Stimulated activated CD8-positive, alpha-beta memory T cell treated with anti-CD3 and anti-CD28 coated beads, Interleukin-15, amount 100 ng/mL, for 24 hours (primary cell): ENCODE measurements at places on chromosomes 7 and 10.
A peak's percentile ranks its signal among the peaks of the same experiment; 100 is the strongest.

DNA sequence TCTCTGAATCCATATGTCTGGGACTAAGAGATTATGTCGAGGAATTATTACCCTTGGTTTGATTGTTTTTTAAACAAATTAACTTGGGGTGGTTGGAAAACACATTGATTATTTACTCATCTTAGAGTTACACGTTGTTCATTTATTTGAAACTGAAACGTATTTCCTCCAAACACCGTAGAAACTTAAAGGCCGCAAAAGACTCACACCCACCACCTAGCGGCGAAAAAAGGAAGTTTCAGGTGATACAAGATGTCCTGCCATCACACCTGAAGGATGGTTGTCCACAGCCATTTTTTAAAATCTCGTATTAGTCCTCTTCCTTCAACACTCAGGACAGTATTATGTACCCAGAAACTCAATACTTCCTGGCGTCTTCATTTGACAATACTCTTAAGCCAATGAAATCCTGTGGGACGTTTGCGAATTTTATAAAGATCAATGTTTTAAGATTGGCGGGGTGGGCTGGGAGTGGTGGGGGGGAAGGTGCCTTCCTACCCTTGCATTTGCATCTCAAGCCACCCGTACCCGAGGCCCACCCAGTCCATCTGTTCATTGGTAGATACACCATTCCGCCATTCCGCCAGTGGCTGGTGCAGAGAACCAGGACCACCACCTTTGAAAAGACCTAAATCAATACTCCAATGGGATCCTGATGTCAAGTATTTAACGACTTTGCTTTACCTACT lies 1.4 kb upstream of the LCOR start:
- DNase-seq = peak; percentile 30

- no peak for DNase-seq
Measured at GRCh38 chr7:90242369-90243168, 2.4 kb upstream of the CFAP69 start.

- DNase-seq = no peak
Measured at GRCh38 chr10:104449391-104449790, 95.8 kb downstream of the CFAP58 start.

DNA sequence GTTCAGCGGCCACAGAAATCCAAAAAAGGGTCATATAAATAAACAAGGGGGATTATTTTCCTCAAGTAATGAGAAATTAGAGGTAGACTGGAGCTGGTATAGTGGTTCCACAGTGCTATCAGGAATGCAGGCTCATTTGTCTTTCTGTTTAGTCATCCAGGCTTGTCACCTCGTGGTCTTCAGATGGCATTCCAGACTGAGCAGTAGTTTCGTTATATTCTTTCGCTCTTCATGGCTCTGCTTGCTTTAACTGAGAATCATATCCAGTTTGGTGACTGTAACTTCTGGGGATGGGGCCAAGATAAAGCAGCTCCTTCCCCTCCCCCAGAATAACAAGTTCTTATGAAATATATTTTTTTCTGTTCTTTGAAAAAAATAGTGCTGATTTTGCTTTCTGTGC lies 9.5 kb downstream of the ANKIB1 start:
- DNase-seq = no peak

DNA sequence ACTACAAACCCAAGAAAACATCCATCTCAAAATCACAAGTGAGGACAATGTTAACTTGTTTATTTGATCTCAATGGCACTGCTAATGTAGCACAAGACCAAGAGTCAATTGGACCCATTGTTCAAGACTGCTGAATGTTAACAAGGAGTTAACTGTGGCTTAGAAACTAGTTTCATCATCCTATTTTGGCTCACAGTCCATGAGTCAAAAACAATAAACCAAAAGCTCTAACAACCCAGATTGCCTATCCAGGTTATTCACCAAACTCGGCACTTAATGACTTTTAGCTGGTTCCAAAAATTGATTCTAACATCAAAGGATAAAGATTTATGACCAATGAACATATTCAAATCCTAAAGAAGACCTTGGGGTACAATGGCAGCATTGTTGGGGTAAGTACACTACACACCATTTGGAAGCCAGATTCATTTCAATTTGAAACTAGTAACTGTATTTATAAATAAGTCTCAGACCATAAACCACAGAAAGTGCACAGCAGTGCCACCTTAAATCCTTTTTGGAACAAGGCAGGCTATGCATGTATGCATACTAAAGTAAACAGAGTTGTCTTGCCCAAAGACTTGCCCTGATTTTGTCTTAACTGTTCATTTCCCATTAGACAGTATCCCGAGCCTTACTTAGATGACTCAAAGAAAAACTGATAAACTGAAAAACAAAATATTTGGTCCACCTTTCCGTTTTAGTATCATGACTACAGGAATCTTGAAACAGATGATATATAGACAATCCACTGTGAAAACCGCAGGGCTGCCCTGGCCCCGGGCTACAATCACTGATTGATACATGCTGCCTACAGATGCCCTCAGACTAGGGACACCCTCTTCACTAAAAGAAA lies 84.5 kb downstream of the SRPK2 start:
- DNase-seq = no peak

GRCh38 chr10:69687426-69687825 lies 57.4 kb downstream of the FAM241B start:
- DNase-seq = no peak

- no peak for DNase-seq
Measured at GRCh38 chr7:140195859-140196258, 19.1 kb upstream of the KDM7A start.

DNA sequence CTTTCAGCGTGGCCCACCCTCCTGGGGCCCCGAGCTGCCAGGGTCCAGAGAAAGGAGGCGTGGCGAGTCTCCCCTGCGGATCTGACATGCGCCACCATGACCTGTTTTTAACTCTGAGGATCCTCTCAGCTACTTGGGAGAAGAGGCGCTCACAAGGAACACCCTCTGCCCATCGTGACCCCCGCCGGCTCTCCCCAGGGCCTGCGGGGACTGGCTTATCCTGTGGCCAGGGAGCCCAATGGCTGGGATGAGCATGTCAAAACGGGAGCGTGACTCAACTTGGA lies 93.7 kb downstream of the EBF3 start:
- DNase-seq = no peak

DNA sequence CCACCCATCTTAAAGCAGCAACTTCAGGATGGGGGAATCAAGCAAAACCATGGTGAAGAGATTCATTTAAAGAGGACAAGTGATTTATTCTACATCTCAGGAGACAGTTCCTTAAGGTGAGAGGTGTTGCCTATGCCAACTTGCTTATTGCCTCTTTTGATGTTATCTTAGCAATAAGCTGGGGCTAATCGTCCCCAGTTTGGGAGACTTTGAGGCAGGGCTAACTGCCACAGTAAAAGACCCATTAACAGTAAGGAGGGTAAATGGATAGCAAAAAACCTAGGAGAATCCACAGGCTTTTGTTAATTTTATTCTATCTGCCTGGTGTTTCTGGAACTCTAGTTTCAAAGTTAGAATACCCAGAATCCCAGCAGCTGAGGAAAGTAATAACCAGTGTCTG lies 22.1 kb upstream of the HERPUD2 start:
- DNase-seq = no peak

GRCh38 chr10:37739181-37739580 lies 118.2 kb downstream of the ZNF248 start:
- no peak for DNase-seq

- no peak for DNase-seq
Measured at GRCh38 chr10:43308515-43308914, 41.6 kb upstream of the RASGEF1A start.

DNA sequence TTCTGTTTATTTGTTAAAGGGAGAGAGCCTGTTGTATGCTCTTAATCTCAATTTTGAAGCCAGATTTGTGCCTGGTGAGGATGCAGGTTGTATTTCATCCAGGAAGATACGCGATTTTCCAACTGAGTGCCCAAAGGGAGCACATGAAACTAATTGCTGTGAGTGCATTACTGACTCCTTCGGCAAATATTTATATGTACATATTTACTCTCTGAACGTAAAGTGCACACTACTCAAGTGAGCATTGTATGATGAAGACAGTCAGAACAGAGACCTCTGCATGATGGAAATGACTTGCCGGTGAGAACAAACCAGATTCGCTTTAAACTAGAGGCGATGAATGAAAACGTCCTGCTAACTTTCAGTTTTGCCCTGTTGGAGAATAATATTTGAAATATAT lies 130.1 kb downstream of the MALRD1 start:
- no peak for DNase-seq

DNA sequence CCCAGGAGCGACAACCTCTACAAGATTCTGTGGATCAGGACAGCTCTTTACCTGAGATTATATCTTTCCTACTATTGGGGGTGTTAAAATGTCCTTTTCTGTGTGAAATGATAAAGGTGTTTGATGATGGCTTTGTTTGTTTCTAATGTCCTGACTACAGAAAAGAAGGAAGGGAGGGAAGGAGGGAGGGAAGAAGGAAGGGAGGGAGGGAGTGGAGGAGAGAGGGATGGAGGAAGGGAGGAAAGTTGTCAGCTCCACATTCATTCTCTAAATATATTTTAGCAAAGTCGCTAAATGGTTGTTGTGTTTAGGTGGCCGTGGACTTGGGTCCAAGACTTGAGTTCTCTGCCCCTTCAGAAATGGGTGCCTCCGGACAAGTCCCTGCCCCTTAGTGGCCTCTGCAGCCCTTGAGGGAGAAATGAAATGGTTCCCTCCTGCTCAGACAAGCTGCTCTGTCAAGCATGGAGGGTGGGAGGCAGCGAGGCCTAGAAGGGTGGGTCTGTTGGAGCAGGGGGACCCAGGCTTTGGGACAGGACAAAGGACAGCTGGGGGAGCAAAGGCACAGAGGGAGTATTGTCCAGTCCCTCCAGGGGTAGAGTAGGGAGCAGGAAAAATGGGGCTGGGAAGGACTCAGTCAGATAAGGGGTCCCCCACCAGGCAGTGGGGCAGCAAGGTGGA lies 4.4 kb downstream of the RGS10 start:
- no peak for DNase-seq

- DNase-seq = no peak
Measured at GRCh38 chr7:79612022-79612421, 158.6 kb upstream of the MAGI2 start.

- DNase-seq = no peak
Measured at GRCh38 chr10:114825513-114826253, 4.1 kb downstream of the FHIP2A start.

DNA sequence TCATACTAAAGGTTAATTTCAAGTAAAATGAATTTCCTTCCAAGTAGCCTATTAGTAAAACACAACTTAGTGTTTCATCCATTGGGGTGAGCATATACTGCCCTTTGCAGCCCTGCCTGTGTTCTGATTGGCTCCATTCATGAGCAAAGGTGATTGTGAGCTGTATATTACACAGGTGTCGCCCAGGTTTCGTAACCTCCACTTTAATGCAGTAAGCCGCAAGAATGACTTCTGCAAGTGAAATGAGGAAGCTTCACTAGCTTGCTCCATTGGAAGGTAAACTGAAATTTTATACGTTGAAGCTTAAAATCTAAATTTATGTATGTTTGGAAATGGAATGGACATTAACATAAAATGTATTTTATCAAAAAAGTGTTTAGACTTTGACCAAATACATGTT lies 24.4 kb downstream of the MTURN start:
- DNase-seq = no peak

- peak; percentile 16 for DNase-seq
Measured at GRCh38 chr10:118698421-118698820, 56.3 kb downstream of the CACUL1 start.

DNA sequence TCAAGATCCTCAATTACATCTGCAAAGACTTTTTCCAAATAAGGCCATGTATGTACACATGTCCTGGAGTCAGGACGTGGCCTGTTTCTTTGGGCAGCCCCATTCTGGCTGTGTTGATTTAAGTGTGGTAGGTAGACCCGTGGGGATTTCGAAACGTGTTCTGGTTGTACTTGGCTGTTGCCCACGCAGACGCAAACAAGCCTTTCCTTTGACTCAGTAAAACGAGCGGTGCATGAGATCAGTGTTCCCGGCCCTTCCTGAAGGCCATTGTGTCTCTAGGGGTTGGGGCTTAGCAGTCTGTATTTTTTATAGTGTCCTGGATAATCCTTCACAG lies 64.8 kb upstream of the DNAJB6 start:
- DNase-seq = no peak
